NT2/D1 (cell line): ENCODE measurements at places on chromosomes 4 and X.

DNA sequence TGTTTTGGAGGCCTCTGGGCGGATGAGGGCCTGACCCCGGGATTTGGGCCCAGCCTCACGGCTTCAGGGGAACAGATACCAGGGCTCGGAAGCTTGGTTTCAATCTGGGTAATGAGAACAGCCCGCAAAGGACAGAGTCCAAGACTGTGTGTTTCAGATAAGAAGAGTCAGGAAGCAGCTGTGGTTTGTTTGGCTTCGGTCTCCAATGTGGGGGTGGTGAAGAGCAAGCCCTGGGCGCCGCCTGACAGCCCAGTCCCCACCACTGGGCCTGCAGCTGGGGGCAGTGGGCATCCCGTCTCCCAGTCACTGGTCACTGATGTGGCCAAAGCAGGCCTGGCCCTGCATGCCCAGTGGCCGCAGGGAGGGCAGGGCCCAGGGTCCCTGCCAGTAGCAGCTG is 9.1 kb downstream of the WFS1 start:
- DNase-seq, result no peak

- DNase-seq, result no peak
Observed at GRCh38 chr4:125283707-125284279, 31.0 kb upstream of the FAT4 start.

GRCh38 chr4:61716426-61716825 is 516.3 kb downstream of the ADGRL3 start:
- no peak for DNase-seq

DNA sequence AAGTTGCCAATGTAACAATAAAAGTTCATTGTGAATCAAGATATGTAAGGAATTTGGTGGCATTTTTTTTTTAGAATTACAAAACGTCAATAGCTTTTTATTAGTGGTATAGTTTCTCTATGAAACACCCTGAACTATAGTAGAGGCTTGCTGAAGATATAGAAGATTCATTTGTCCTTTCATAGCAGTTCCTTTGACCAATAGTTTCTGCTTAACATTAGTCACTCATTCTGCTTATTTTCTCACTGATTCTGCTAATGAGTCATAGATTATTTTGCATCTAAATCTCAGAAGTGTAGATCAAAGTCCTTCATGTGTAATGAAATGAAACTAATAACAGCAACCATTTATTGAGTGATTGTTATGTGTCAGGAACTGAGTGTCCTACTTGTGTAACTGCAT is 205.0 kb upstream of the TET2 start:
- no peak for DNase-seq

DNA sequence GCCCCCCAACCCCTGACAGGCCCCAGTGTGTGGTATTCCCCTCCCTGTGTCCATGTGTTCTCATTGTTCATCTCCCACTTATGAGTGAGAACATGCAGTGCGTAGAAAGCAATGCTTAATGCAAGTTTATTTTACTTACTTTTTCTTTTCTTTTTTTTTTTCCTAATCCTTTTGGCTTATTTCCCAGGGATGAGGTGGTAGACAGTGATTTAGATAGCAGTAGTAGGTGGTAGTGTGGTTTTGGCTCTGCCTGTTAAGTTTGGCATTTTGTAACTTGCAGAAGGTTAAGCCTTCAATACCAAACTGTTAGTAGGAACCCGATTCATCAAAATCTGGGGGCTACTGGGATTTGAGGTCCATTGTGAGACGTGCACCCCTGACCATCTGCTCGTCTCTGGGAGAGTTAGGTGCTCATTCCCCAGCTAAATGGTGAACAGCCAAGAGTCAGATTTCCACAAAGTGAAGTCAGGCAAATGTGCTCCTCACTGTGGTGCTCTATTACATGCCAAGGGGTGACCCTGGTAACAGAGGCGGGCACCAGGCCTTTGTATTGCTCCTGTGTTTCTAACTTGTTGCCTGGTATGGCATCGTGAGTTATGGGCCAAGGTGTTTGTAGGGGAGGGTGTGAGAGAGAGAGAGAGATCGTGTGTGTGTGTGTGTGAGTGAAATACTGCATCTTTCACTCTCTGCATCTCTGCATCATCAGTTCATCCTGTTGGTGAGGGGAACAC is 70.3 kb downstream of the PHOX2B start:
- DNase-seq, result no peak

GRCh38 chrX:120514236-120514635 is 45.1 kb upstream of the LAMP2 start:
- peak; percentile 33 for DNase-seq

DNA sequence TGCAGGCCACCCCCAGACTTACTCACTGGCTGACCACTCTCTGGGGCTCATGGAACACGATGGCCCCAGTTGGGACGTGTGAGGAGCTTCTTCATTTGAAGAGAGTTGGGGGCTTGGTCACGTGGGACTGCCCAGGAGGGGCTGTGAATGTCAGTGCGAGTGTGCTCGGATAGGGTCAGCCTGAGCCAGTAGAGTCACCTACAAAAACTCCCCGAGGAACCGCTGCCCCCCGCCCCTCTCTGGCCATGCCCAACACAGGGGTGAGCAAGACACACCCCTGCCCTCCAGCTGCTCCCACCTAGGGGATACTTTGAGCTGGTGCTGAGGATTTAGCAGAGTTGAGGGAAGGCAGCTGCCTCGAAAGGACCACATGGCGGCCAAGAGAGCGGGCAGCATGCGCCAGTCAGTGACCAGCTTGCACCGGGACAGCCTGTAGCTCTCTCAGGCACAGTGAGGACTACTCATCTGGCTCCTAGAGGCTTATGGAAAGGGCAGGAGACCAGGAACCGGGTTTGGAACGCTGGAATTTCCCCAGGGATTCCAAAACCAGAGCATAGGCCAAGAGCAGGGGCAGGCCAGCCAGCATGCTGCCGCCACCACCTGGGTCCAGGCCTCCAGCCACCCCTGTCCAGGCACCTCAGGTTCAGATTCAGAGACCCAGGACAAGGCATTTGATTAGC is 8.4 kb downstream of the PNMA6E start:
- DNase-seq, result no peak

- DNase-seq, result no peak
Observed at GRCh38 chrX:79156818-79157217, 12.3 kb downstream of the GPR174 start.

DNA sequence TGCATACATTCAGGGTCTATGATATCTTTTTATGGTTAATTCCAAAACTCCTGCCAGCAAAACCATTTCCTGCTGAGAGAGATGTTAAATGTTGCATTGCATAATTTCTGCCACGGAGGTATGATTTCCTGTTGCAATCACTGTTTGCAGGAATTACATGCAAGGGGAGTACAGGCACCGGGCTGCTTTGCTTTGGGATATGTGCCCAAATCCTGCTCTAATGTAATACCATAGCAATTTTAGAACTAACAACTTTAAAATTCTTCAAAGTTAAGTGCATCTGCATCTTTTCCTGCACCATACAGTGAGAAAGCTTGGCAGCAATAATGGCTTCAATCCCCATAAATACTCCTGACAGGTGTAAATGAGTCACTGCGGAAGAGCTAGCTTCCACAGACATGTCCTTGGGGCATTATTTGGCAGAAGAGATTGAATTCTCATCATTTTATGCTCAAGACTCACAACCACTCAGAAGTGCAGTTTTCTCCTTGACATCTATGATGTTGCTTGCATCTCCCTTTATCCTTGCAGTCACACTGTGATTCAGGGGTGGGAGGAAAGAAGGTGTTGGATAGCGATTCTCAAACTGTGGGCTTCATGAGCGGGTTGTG is 29.6 kb downstream of the TRIM2 start:
- no peak for DNase-seq

GRCh38 chr4:28388471-28388870 is 1527.8 kb downstream of the STIM2 start:
- no peak for DNase-seq

DNA sequence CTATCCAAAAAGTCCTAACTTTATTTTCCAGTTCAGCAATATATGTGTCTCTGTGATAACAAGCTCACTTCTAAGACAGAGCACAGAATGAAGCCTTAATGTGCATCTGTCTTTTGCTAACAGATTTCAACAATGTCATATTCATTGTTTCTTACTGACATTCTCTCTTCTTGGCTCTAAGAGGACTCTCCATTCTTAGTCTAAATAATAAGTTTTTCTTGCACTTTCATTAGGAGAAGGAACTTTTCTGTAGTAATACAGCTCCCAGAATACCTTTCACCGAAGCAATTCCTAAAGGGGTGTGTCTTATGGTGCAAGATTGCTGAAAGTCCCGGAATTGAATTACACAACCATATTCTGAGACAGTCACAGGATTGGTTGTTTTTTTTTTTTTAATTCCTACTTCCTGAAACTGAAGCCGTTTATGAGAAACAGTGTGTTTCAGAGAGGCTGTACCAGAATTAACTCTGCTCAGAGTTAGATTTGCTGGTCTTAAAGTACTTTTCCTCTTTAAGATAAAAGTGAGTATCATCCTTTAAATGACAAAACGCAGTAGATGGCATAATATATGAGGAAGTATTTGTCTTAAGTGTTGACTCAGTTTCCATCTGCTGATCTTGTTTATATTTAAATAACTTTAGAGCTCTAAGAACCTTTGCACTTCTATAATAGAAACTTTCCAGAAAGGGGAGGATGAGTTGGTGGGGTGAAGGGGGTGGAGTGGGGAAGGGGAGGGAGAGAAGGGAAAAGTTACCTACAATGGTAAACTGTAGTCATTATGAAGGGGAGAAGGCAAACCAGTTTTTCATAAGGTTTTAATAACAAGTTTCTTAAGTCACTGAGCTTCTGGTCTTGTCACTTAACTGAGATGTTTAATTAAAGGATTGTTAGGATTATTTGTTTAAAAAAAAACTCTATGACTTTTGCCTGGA is at the start of gene ALPK1:
Gene ALPK1 (plus strand): TSS at position 421 of the 932 bp plus-strand sequence.
- DNase-seq, result no peak

DNA sequence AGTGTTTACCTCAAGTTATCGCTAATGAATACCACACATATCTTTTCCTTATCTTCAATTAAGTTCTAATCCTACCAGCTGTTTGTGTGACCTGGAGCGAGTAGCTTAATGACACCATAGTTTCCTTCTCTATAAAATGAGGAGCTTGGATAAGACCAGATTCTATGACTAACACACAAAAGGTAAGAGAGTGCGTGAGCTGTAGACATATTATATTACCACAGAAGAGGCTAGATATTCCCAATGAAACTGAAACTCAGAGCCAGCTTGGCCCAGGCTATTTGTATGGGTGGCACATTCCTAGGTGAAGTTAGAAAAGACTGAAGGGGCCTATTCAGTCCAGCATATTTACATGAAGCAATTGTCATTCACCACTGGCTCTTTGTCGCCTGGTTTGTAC is 30.2 kb downstream of the ASB5 start:
- DNase-seq, result no peak

DNA sequence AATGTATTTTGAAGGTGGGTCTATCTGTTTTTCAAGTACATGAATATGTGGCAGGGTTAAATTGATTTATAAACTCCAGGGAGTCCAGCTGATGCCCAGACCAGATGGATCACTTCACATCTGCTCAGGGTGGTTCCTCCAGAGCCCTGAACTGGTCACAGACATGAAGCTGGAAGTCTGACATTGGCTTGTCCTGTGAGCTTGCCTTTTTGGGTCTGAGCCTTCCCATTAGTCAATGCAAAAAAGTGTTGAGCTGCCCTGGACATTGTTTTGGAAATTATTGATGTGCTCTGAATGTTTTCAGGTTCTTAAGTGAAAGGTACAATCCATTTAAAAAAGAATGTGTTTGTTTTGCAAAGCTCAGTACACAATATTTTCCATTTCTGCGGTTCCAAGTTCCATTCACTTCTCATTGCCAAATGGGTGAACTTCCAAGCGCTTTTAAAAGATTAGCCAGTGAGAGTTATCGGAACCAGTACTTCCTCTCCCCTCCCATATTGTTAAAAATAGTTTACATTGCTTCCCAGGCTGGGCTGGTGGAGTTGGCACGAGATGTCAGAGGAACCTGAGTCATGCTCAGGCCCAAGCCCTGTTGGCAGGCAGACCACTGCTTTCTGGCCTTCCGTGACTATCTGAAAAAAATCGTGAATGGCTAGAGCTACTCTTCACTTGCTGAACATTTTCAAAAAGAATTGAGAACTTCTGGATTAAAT is 52.1 kb downstream of the PDGFRA start:
- DNase-seq, result no peak

DNA sequence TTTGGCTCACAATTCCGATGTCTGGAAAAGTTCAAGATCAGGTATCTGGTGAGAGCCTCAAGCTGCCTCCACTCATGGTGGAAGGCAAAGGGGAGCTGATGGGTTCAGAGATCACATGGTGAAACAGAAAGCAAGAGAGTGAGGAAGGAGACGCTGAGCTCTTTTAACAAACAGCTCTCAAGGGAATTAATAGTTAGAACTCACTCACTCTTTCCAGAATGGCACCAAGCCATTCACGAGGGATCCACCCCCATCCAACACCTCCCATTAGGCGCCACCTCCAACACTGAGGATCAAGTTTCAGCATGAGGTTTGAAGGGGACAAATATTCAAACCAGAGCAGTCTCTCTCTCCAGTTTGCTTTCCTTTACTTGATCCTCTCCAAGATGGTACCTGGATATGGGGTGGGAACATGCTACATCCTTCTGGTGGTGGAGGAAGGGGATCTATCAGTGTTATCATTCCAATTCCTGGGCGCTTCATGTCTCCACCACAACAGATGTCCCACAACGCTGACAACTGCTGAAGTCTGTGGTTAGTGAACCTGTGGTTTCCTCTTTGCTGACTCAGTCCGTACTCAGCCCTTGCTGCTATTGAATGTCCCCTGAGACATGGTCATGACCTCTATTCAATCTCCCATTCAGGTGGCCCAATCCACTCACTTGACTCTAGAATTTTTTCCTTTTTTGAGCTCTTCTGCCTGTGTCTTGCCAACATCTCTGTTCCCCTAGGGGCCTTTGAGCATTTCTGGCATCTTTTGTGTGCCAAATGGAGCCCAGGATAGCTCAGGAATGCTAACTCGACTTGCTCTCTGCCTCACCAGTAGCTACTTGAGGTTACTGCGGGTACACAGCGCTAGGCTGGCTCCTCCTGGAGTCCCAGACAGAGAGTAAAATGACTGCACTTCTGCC is 395.2 kb downstream of the MID1IP1 start:
- DNase-seq, result no peak

DNA sequence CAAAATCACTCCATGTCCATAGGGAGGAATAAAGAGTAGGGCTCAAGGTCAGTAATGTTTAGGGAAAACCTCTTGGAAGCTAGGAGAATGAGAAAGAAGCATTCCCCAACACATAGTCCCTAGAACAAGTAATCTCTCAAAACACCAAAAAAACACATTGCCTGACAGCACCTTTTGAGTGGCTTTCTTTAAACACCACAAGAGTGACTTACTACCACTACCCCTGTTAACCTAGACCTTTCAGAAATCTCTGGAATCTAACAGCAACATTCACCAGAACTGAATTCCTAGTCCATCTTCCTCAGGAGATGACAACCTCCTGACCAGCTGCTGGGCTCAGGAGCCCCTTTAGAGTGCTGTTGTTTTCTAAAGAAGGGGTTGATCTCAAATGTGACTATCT is 142.2 kb downstream of the SOWAHB start:
- no peak for DNase-seq

DNA sequence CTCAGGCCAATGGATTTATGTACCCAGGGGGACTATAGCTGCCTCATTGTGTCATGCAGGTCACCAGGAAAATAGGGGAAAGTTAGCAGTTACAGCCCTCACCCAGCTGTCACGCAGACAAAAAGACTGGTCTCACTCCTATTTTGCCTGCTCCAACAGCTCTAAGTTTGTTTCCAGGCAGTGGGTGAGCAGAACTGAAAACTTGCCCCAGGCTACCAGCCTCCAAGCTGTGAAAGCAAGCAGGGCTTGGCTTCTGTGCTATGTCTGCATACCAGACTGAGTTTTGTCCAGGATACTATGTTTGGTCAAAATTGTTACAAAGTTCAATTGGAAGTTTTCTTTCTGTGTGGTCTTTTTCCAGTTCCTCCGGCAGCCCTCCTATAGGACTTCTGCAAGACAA is 628.4 kb downstream of the FAM133A start:
- no peak for DNase-seq

GRCh38 chr4:100548200-100548560 is 30.4 kb upstream of the EMCN start:
- DNase-seq, result no peak
